ENCODE measurements at places on chromosomes 5 and 9. TPM values are rescaled to one million over a fixed set of nuclear protein-coding genes. Genes with fewer than 3 reads are reported as not detected.

Gene SLC6A7
- polyA plus RNA-seq = 5.7 TPM

Gene PDLIM7
- 118 TPM for polyA plus RNA-seq

Gene OR1Q1
- polyA plus RNA-seq = not detected

GRCh38 chr5:126120939-126121338, 302.3 kb upstream of the GRAMD2B start:
- peaks cover 6% of the 10 kb centered on the region for H3K27me3 ChIP-seq
- H3K4me1 ChIP-seq = no peaks in the 10 kb centered on the region
- H3K27ac ChIP-seq = no peak overlapping the region
- no peak for DNase-seq
- H3K4me3 ChIP-seq = no peak overlapping the region

DNA sequence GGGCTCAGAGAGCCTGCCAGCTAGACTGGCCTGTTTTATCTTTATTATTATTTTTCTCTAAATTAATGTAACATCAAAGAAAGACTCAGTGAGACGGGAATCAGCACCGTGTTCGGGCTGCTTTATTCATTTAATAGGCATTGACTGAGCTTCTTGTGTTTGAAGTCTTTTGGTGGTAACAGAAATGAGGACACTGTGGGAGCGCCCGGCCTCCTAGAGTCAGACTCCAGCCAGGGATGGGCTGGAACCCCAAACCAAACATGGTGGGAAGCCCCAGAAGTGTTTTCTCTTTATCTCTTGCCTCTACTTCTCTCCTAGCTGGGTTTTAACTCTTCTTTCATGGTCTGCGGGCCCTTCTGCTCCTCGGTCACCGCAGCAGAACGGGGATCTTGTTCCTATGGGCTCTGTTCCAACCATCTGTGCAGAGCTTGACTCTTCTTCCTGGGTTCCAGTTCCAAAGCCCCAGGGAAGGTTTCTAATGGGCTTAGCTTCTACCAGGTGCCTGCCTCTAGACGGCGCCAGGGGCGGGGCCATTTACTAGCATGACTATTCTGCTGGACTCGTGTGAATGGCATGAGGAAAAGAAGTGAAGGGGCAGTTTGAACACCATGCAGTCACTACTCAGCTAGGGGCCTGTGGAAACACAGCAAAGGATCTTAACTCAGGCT, 123.8 kb downstream of the FGF18 start:
- H3K27ac ChIP-seq = no peak overlapping the region
- H3K27me3 ChIP-seq = peaks cover 8% of the 10 kb centered on the region
- H3K4me1 ChIP-seq = no peaks in the 10 kb centered on the region
- no peaks in the 10 kb centered on the region for H3K36me3 ChIP-seq
- no peak for DNase-seq

GRCh38 chr9:69172895-69173294, 1.2 kb upstream of the TJP2 start:
- no peaks in the 10 kb centered on the region for H3K36me3 ChIP-seq
- no peak overlapping the region for H3K4me3 ChIP-seq
- peaks cover 13% of the 10 kb centered on the region for H3K4me1 ChIP-seq
- H3K27me3 ChIP-seq = no peaks in the 10 kb centered on the region
- no peak overlapping the region for H3K27ac ChIP-seq

GRCh38 chr9:69170231-69170630, 3.8 kb upstream of the TJP2 start:
- H3K36me3 ChIP-seq = peaks cover 5% of the 10 kb centered on the region
- H3K27me3 ChIP-seq = no peaks in the 10 kb centered on the region
- no peak for DNase-seq
- H3K4me3 ChIP-seq = no peak overlapping the region
- H3K27ac ChIP-seq = no peak overlapping the region

GRCh38 chr5:153883854-153884611, 154.7 kb downstream of the FAM114A2 start:
- no peaks in the 10 kb centered on the region for H3K4me1 ChIP-seq
- no peak overlapping the region for H3K27ac ChIP-seq
- no peaks in the 10 kb centered on the region for H3K27me3 ChIP-seq
- no peak overlapping the region for H3K4me3 ChIP-seq
- DNase-seq = no peak
- no peaks in the 10 kb centered on the region for H3K36me3 ChIP-seq

GRCh38 chr5:81779916-81780266, 29.0 kb upstream of the SSBP2 start:
- no peaks in the 10 kb centered on the region for H3K27me3 ChIP-seq
- H3K36me3 ChIP-seq = no peaks in the 10 kb centered on the region
- H3K27ac ChIP-seq = no peak overlapping the region
- no peak overlapping the region for H3K4me3 ChIP-seq
- no peak for DNase-seq
- peaks cover 7% of the 10 kb centered on the region for H3K4me1 ChIP-seq

DNA sequence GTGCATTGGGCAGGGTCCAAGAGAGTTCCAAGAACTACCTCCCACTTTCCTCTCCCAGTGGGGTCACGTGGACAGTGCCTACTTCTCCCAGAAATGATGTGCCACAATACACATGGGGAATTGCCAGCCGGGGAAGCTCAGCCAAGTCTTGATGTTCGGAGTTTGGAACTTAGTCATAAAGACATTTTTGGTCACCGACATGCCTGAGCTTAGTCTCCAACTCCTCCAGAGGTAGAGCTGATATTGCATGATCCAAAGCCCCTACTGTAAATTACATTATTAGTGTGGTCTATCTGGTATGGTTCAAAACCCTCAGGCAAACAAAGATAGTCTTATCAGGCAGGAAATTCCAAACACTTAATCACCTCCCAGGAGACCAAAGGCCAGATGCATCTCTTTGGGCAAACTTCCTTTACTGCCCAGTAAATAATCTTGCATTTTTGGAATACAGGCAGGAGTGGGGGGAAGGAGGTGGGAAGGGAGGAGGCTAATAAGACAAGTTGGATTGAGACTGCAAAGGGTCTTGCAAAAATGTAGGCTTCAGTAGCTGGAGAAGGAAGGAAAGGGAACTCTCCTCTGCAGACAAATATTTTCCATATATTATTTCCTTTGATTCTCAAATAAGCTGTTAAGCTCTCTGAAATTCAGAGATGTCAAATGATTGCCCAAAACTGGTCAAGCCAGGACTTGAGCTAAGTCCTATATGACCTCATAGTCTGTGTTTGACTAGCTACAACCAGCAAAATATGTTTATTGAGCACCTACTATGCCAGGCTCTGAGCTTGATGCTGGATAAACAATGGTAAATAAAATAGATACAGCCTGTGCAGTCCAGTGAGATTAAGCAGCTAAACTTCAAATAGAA, 99.4 kb downstream of the DRD1 start:
- H3K27ac ChIP-seq = no peak overlapping the region
- H3K4me1 ChIP-seq = peaks cover 3% of the 10 kb centered on the region
- H3K27me3 ChIP-seq = no peaks in the 10 kb centered on the region

GRCh38 chr5:138658676-138659075, 83.5 kb upstream of the HSPA9 start:
- no peak overlapping the region for H3K4me3 ChIP-seq
- H3K27ac ChIP-seq = no peak overlapping the region
- no peak for DNase-seq
- no peaks in the 10 kb centered on the region for H3K36me3 ChIP-seq
- peaks cover 9% of the 10 kb centered on the region for H3K4me1 ChIP-seq

Data from large intestine (tissue), 12 donors.